ENCODE measurements at places on chromosomes 1 and 21.

DNA sequence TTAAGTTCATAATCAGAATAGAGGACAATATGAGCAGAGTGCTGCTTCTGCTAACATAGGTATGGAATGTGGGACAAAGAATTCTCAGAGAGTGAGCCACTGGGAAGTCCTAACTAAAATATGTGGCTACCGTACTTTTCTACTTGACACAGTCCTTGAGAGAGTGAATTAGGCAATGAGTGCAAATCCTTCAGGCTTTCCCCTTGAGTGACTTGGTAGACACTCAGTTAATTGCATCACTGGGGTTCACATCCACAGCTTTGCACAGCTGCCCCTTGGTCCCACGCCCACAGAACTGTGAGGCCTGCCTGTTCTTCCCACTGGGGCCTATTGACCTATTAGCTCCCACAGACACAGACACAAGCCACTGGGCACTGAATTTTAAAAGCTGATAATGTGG, 40.5 kb upstream of the PAXBP1 start:
- no peak for DNase-seq

DNA sequence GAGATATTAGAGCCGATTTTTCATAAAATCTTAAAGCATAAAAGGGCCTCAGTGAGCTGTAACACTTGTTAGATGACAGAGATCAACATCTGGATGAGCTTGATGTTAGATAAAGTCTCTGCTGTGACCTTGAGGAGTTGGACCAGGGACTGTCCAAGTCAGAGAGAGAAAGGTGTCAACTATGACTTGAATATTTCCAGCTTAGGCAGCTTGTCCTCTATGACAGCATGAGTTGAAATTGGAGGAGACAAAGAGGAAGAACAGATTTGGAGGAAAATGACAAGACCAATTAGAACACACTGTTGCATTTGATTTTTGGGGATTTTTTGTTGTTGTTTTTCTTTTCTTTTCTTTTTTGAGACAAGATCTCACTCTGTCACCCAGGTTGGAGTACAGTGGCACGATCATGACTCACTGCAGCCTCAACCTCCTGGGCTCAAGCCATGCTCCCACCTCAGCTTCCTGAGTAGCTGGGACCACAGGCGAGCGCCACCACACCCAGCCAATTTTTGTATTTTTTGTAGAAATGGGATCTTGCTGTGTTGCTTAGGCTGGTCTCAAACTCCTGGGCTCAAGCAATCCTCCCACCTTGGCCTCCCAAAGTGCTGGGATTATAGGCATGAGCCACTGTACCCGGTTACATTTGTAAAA, 35.3 kb upstream of the CLIC4 start:
- no peak for DNase-seq

GRCh38 chr1:32898958-32899357, 2.2 kb downstream of the TMEM54 start:
- no peak for DNase-seq

GRCh38 chr1:168304865-168305264, 24.2 kb downstream of the TBX19 start:
- no peak for DNase-seq

- DNase-seq = no peak
Observed at GRCh38 chr1:11779715-11780379, 17.9 kb downstream of the C1orf167 start.

GRCh38 chr1:18994381-18994780, 37.9 kb upstream of the IFFO2 start:
- no peak for DNase-seq

GRCh38 chr1:115184260-115184950, 95.1 kb upstream of the TSPAN2 start:
- no peak for DNase-seq

- DNase-seq = no peak
Observed at GRCh38 chr1:168155910-168156309, 19.2 kb upstream of the GPR161 start.

DNA sequence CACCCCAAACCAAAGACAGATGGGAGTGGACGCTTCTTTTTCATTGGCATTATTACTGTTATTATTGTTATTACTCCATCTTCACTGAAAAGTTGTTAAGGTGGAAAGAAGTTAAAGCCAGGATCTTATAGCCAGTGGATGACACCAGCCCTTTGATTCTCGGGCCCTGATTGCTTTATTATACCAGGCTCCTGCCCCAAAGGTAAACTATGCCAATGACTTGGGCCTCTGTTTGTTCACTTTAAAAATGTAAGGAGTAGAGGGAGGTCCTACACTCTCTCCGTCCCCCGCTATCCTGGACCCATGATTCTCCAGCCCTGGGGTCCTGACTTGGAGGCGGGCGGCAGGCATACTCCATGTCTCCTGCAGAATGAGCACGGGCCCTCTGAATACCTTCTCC, 106.8 kb downstream of the TOMM20 start:
- no peak for DNase-seq

GRCh38 chr1:31327381-31327780, 30.5 kb downstream of the ZCCHC17 start:
- no peak for DNase-seq

DNA sequence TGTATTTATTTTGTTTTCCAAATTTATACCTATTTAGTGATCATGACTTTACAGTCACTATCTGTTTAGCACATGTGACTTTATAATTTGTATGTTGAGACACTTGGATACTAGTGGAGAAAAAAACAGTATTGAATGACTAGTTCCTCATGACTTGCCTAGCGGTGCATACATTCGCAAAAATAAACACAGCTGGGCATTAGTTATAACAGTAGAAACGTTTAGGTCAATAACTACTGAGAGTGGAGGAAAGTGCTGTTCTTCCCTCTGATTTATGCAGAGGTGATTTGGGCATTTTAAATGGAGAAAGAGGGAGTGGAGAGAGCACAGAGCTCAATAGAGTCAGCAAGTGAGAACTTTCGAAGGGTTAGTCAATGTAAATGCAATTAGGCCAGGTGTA, 1679.0 kb upstream of the B3GALT2 start:
- no peak for DNase-seq

- DNase-seq = no peak
Observed at GRCh38 chr1:47660622-47661021, 222.8 kb downstream of the FOXD2 start.

DNA sequence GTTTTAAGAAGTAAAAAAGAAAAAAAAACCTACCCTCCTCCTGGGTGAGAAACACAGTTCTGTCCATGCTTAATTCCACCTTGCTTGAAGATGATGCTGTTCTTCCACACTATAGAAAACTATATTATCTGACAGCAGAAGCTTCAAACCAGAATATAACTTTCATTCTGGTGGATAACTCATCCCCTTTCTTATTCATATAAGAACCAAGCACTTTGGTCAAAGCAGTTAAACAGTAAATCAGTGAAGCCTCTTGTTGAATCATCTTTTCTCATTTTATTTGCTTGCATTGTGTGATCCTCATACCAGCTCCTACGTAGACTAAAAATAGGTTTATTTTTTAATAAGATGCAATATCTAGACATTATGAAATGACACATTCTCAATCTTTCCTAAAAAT, 36.7 kb upstream of the PRDX6 start:
- DNase-seq = no peak

Data from hematopoietic multipotent progenitor cell treated with erythropoietin and hydrocortisone succinate and interleukin-3 and kit ligand, for 8 days (in vitro differentiated cells).